ENCODE measurements at places on chromosomes 3 and 15.

DNA sequence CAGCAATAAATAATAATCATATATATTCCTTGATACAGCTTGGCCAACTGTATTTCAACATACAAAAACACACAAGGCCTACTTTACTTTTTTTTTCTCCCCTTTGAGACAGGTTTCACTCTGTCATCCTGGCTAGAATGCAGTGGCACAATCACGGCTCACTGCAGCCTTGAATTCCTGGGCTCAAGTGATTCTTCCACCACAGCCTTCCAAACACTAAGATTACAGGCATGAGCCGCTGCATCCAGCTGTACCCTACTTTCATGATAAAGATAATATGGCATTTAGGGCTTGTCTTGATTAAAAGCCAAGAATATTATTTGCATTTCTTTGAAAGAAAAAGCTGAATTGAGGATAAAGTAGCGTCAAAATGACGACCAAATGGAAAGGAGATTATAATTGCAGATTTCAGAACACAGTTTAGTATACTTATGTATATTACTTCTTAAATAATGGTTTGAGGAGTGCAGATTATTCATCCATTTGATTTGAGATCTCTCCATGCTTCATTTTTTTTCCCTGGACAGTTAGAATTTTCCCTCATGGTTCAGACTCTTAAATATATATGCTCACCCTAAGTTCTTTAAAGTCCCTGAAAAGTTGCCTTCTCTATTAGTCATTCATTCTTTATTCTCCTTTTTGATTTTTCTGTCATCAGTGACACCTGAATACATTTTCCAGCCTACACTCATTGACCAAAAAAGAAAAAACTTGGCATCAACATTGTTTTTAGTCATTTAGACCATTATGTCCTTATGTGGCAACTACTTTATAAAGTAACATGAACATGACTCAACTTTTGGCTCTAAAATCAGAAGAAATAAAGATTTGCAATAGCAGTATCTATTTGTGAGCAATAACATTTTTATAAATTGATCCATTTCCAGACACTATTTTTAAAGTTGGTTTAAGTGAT, 48.5 kb upstream of the MLF1 start:
- DNase-seq, result no peak

- DNase-seq, result no peak
Observed at GRCh38 chr15:77988347-77989295, 88.9 kb downstream of the TBC1D2B start.

DNA sequence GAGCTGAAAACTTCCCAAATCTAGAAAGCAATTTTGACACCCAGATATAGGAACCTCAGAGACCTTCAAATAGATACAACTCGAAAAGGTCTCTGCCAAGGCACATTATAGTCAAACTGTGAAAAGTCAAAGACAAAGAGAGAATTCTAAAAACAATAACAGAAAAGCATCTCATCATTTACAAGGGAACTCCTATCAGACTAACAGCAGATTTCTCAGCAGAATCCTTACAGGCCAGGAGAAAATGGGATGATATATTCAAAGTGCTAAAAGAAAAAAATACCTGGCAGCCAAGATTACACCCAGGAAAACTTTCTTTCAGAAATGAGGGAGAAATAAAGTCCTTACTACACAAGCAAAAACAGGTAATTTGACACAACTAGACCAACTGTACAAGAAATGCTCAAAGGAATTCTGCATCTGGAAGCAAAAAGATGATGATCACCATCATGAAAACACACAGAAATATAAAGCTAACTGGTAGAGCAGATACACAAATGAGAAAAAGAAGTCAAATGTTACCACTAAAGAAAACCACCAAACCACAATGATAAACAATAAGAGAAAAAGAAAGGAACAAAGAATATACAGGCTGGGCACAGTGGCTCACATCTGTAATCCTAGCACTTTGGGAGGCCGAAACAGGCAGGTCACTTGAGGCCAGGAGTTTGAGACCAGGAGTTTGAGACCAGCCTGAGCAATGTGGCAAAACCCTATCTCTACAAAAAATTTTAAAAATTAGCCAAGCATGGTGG, 50.4 kb downstream of the ADAM10 start:
- DNase-seq, result peak; percentile 39

DNA sequence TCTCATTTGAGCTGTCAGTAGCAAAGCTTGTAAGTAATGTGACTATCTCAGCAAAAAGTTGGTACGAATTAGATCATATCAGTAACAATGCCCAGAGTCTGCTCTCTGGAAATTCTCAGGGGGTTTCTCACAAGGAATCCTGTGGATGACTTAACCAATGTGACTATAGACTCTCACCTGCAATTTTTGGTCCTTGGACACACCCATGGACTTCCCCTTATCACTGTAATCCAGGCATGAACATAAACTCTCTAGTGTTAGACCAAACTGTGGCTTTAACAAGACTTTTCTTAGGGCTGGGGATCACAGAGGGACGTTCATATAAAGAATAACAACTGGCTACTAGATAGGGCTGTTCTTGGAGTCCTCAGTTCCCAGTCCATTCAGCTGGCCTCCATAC, 3.9 kb upstream of the ZNF80 start:
- DNase-seq, result no peak

DNA sequence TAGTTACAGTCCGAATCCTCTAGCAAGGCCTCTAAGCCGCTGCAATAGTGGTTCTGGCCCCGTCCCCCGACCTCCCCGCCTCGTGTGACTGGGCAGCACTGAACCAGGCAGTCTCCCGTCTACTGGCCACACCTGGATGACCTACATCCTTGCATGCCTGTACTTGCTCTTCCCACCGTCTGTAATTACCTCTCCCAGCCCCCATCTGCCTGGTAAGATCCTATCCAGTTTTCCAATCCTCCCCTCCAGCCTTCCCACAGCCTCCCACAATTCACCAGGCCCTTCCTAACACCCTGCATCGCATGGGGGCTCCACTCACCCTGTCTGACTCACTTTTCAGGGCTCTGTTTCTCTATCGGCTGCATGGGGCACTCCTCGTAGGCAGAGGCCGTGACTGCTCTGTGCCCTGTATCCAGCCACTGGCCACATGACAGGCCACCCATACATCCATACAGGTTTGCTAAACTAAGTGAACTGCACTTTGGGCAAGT, 32.8 kb downstream of the XXYLT1 start:
- DNase-seq, result no peak

- no peak for DNase-seq
Observed at GRCh38 chr15:56868170-56868569, 50.3 kb upstream of the TCF12 start.
